ENCODE measurements at places on chromosomes 16 and 17.

- DNase-seq = no peak
Measured at GRCh38 chr17:18968345-18968744, 16.4 kb downstream of the SLC5A10 start.

- DNase-seq = no peak
Measured at GRCh38 chr16:57603115-57604024, 25.1 kb upstream of the ADGRG1 start.

- DNase-seq = no peak
Measured at GRCh38 chr17:74325376-74325742, 667 bp upstream of the KIF19 start.

DNA sequence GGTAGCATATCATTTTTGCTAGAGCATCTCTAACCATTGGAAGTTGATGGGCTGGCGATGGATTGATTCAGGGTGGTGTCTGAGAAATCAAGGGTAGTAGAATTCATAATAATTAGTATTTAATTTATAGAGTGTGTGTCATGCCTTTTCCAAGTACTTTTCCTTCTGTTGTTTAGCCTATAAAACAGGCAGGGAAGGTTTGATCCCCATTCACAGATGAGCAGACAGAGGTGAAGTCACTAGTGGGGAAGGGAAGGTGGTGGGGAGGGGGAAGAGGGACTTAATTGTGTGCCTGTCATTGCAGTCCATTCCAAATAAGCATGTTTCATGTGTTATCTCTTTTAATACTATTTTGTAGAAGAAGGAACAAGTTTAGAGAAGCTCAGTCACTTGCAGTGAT lies 131.3 kb downstream of the MSI2 start:
- no peak for DNase-seq

DNA sequence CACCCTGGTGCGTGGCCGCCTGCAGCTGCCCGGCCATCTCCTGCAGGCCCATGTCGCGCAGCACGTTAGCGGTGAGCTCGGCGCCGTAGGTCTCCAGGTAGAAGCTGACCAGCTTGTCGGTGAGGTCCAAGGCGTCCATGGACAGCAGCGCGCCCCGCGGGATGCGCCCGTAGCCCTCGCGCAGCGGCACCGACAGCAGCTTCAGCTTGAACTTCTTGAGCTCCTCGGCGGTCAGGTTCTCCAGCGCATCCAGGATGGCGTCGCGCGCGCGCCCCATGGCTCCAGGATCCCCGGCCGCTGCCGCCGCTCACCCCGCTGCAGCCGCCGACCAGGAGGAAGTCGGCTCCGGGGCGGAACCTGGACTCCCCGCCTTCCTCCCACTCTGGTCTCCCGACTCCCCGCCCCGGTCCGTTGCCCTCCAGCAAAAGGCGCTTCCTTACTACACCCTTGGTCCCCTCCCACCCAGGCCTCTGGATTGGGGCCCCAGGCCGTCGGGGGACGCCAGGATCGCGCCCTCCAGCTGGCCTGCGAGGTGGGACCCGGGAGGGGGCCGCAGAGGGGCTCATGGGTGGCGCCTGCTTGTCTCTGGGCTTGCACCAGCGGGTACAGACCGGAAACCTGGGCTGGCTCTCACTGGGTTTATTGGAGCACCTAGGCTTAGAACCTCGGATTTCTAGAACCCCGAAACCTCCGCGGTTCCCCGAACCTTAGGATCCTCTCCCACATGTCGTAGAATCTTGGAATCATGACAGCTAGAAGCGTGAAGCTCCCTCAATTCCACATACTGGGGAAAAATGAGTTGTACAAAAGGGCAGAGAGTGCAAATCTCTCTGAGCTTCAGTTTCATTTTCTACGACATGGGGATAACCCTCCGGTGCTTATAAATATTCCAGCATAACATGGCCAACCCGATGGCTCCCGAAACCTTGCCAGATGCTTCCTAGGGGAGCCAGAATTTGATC lies at the start of gene PYCARD:
Gene PYCARD, minus strand, starts transcription at position 347 of the 962 bp plus-strand sequence. Its CDS starts 70 bp downstream, at position 277.
- no peak for DNase-seq

- no peak for DNase-seq
Measured at GRCh38 chr16:9007177-9007794, 43.6 kb upstream of the USP7 start.

GRCh38 chr16:4082474-4083044 lies 33.7 kb downstream of the ADCY9 start:
- DNase-seq = no peak

DNA sequence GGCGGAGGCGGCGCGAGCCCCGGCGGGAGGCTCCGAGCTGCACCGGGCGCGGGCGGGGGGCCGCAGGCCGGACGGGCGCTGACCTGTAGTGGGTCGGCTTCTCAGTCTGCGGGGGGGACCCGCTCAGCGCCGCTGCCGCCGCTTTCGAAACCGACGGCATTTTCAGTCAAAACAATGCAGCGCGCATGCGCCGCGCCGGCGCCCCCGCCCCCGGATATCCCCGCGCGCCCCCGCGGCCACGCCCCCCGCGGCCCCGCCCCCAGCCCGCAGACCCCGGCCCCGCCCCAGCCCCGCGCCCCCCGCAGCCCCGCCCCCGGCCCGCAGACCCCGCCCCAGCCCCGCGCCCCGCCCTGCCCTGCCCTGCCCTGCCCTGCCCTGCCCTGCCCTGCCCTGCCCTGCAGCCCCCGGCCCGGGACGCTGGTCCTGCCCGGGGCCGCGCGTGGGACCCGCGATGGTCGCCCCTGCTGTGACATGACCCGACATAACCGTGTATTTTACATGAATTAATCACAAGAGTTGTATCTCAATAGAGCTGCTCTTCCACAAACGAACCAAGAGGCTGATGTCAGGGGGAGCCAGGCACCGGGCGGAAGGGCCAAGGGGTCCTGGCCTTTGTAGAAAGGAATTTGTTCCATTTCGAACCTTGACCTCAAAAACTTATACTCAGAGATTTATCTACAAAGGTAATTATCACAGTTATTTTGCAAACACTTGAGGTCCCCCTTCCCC lies at the start of gene UNKL:
Gene UNKL, minus strand, starts transcription at position 173 of the 729 bp plus-strand sequence. Its CDS starts 13 bp downstream, at position 160.
- no peak for DNase-seq

DNA sequence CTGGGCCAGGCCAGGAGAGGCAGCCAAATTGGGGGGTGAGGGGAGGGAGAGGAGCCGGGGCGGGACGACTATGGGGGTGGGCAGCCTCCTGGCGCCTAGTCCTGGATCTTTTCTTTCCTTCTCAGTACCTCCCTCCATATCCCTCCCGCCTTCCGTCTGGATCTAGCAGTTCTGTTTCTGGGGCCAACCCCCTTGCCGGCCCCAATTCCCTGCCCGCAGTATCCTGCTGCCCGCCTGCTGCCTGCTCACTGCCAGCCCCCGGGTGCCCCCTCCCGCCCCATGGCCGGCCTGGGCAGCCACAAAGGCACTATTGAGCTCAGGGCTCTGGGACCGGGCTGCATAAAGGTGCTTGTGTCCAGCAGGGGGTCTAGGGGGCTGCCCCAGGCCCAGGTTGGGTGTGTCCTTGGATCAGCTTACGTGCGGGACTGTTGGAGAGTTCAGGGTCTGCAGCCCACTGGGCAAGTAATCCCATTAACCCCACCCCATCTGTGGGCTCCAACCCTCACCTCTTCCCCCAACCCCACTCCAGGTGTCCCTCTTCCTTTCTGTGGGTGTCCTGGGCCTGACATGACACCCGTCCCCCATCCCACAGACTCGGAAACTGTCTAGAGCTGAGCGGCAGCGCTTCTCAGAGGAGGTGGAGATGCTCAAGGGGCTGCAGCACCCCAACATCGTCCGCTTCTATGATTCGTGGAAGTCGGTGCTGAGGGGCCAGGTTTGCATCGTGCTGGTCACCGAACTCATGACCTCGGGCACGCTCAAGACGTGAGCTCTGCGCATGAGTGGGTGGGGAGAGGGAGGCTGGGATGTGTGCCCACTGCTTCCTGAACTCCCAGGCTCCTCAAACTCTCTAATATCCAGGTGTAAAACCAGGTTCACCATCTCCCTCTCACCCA lies 2.0 kb downstream of the WNK4 start:
- no peak for DNase-seq

- DNase-seq = no peak
Measured at GRCh38 chr17:2299136-2299535, 4.4 kb downstream of the SMG6 start.

DNA sequence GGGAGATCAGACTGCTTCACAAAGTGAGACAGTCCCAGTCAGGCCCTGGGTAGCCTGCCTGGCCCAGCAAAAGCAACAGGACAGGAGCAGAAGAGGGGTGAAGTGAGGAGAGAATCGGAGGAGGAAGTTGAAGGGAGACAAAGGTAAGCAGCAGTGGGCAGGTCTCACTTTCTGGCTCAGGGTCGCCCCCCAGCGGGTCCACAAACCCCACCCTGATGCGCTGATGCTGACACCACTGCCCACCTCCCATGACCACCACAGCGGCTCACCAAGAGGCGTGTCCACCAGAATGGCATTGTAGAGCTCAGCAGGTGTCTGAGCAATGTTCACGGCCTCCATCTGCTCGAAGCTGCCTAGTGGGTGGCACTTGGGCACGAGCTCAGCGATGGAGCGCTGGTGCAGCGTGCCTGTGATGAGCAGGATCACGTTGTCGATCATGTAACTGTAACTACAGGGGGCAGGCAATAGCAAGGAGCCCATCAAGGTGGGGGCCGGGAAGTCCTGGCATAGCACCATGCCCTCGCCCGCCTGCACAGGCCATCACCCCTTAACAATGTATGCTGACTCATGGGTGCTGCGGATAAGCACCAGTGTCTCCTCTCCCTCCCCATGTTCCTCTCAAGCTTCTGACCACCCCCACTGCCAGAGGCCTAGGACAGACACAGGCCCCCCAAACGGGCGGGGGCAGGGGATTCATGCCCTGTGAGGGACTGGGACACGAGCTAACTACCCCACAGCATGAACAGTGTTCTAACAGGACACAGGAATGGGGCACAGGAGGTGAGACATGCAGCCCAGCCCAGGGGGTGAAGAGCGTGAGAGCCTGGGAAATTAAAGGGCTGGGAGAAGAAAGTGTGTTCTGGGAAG lies 13.6 kb downstream of the HSD11B2 start:
- no peak for DNase-seq

- DNase-seq = no peak
Measured at GRCh38 chr16:21021316-21021715, 120.7 kb downstream of the LYRM1 start.

DNA sequence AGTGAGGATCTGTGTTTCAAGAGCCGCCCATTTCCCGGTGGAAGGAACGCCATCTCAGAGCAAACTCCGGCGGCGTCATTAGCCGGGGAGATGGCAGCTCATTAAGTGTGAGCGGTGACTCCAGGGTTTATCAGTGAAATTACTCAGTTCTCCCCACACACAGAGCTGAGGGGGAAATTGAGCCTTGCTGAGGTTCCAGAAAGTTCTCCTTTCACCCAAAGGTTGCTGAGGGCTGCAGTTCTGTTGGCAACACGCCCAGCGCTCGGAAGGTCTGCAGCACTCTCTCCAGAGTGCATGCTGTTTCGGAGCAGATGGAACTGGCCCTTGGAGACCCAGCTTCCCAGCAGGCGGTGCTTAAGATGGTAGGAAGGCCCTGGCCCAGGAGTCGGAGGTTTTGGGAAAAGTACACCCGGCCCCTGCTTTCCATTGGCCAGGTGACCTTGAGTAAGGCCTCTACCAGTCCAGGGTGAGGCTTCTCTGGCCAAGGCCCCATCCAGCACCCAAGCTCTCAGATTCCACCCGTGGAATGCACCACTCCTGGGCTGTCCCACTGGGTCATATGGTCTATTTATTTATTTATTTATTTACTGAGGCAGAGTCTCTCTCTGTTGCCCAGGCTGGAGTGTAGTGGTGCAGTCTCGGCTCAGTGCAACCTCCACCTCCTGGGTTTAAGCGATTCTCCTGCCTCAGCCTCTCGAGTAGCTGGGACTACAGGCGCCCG lies 167.7 kb upstream of the CIBAR2 start:
- no peak for DNase-seq

DNA sequence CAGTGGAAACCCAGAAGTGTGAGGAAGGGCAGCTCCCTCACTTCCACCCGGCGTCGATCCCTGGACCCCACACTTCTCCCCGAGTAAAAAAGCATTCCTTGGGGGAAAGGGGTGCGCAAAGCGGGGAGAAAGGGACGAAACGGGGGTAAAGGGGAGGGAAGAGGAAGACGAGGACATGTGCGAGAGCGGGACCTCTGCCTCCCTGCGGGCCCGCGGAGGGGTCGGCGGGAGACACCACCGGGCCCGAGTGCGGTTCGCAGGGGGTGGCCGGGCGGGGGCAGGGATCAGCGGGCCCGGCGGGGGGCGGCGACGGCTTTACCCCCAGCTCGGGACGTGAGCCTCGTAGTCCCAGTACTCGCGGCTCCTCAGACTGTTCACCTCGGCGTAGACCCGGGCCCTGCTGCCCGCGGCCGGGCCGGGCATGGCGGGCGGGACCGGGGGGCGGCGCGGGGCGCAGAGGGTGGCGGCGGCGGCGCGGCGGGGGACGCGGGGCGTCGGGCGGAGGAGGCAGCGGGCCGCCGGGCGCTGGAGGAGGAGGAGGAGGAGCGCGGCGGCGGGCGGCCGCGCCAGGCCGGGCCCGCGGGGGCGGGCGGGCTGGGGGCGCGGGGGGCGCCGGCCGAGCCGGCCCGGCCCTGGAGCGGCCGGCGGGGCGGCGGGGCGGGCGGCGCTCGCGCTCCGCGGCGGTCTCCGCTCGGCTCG lies 443 bp downstream of the CSNK2A2 start:
- no peak for DNase-seq

DNA sequence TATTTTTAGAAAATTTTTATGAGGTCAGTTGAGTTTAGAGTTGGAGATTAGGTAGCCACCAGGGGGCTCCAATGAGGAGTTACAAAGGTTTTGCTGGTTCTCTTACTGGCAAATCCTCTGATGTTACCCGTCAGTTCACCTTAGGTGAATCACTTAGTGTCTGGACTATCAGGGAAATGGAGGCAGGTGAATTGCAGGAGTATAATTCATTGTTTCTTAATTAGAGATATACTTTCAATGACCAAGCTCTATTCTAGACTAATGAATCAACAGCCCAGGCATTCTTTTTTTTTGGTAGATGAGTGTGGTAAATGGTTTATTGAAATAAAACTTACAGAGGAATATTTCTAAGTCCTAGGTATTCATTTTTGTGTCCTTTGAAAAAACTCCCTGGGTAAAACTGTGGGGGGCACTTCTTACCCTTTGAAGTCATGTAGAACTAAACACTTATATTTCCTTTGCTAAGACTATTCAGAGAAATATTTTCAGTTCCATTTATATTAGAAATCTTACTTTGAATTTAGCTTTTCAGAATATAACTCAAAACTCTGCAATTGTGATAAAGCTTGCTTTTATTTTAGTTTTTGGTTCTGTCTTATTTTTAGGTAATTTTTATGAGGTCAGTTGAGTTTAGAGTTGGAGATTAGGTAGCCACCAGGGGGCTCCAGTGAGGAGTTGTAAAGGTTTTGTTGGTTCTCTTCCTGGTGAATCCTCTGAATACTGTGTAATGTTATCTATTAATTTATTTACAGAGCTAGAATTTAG lies 17.7 kb downstream of the PSMD11 start:
- DNase-seq = no peak

- no peak for DNase-seq
Measured at GRCh38 chr17:48549914-48550501, 5.1 kb upstream of the HOXB2 start.
